Esophagus squamous epithelium (tissue), 5 donors: ENCODE measurements at places on chromosomes 3 and 15.

GRCh38 chr3:42036483-42036823 is 54.7 kb upstream of the TRAK1 start:
- no peak for DNase-seq

- DNase-seq, result no peak
These were observed 284.1 kb upstream of the STT3B start for GRCh38 chr3:31248563-31248992.

DNA sequence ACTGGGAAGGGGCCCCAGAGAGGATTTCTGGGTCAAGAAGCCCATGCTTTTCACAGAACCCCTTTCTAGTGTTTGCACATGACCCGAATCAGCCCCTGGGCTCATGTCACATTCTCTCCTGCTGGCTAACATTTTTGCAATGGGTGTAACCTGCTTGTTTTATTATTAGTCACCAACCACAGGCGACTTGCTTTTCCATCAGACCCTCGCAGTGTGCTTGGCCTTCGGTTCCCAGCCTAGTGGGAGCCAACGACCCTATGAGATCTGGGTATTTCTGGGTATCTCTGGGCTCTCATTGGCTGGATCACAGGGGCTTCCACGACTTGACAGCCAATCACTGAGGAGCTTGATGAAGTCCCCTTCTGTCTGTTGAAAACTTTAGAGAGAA is 11.0 kb upstream of the FBLN2 start:
- DNase-seq, result no peak

DNA sequence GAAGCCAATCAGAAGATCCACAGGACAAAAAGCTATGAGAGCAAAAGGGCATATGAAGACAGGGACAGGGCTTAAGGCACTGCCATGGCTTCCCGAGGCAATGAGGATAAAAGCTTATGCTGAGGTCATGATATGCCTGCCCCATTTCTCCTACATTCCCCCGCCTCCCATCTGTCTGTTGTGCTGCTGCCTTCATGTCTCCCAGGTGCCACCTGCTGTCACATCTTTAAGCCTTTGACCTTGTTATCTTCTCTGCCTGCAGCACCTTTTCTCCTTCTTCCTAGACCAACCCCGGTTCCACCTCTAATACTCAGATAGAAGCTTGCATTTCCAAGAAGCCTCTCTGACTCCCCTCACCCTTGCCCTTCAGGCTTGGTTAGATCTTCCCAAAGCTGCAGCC is 213.8 kb downstream of the ARRDC4 start:
- DNase-seq, result no peak

DNA sequence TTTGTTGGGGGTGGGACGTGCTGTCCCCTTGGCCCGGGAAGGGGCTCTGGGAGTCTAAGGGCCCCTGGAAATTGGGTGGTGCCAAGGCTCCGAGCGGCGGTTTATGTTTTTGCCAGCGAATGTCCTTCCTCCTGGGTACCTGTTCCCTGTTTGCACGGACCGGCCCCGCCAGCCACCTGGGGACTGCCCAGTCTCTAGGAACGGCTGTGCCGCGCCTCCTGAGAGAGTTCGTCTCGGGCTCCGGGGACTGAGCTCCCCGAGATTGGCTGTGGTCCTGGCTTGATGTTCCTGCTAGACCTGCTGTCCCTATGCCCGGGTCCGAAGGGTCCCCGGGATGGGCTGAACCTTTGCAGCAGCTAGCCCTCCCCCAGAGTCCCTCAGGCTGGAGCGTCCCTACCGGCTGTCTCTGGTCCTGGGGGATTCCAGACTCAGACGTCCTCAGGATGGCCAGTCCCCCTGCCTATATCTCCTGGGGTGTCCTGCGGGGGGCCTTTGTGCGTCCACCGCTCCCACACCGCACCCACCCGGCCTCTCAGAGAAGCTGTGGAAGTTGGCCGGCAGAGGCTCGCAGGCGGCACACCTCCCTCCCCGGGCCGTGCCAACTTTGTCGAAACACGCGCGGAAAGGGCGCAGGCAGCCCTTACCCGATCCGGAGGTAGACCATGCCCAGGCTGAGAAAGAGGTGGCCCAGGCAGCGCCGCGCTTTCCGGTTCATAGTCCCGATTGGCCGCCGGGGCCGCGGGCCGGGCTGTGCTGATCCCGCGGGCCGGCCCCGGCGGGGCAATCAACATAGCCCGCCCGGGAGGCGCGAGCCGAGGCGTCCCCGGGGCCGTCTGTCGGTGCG is 547 bp downstream of the WNT7A start:
- no peak for DNase-seq

DNA sequence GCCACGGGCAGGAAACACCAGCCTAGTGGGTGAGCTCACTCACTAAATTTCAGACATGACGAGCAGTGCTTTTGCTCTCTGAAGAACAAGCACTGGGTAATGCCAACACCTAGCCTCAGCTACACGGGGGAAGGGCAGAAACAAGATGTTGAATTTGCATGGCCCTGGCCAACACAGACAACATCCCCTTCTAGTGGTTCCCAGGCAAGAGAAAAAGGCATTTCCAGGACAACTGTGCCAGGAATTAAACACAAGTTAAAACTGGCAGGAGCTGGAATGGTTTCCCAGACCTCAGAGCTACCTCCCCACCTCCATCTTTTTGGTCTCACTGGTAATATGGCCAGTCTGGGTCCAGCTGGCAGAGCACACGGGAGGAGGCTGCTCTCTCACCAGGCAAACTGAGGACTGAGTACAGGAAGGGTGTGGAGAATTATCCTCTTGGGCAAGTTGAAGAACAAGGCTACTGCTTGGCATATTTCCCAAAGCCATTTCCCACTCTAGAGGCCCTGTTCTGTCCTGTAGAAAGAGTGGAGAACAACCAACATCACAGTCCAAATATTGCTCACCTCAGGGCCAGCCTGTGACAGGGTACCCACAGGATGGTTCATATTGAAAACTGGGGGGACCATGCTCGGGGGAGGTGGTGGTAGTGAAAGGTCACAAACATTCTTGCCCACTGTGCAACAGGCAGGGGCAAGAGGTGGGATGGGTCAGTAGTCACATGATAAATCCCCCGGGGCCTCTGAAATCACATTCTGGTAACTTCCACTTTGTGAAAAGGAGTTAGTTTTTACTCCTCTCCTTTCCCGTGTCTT is 26.5 kb downstream of the TSPAN3 start:
- DNase-seq, result no peak

GRCh38 chr3:150142936-150143335 is 172.2 kb upstream of the PFN2 start:
- DNase-seq, result no peak

- no peak for DNase-seq
These were observed 192.2 kb upstream of the THRB start for GRCh38 chr3:24686808-24687207.

DNA sequence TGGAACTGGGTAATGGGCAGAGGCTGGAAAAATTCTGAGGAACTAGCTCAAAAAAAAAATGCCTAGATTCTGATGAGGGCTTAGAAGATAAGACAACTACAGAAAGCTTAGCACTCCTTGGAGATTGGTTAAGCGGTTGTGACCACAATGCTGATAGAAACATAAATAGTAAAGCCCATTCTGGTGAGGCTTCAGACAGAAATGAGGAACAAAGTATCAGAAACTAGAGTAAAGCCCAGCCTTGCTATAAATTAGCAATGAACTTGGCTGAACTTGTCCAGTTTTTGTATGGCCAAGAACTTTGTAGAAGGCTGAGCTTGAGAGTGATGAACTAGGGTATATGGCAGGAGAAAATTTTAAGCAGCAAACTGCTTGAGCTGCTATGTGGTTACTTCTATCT is 25.4 kb downstream of the GOLGB1 start:
- DNase-seq, result no peak

GRCh38 chr3:52028572-52028971 is 27.8 kb downstream of the DUSP7 start:
- DNase-seq, result no peak

DNA sequence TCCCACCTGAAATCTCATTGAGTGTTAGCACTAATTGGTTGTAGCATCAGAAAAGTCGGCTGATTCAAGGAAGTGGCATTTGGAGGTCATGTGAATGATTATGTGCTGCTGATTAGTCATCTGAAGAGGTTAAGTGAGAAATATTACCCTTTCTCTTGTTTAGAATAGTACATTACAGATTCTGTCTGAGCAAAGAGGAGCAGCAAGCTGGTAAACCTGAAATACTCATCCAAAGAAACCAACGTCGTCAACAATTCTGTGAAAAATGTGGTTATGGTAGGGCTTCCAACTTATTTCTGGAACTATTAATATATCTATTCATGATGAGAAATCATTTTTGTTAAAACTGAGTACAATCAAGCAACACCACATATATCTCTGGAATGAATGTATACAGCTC is 1024.9 kb downstream of the TUSC7 start:
- no peak for DNase-seq

DNA sequence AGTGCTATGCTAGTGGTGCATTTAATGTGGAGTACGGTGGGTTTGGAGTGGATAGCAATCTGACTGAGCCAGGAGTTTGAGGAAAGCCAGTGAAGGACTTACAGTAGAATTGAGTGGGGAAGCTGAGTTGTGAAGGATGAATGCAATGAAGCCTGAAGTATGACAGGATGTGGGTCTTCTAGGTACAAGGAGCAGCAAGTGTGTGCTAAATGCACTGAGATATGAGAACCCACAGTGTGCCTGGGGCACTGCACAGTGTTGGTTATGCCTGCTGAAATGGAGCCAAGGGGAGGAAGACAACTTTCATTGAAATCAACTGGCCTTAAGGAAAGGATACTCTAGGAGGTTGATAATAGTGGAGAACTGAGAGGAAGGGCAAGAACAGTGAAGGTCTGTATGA is 105.5 kb upstream of the MRPL3 start:
- no peak for DNase-seq

- DNase-seq, result no peak
These were observed 8.1 kb upstream of the GAP43 start for GRCh38 chr3:115615001-115615814.

- no peak for DNase-seq
These were observed 465.1 kb downstream of the MAGI1 start for GRCh38 chr3:65573548-65574116.

DNA sequence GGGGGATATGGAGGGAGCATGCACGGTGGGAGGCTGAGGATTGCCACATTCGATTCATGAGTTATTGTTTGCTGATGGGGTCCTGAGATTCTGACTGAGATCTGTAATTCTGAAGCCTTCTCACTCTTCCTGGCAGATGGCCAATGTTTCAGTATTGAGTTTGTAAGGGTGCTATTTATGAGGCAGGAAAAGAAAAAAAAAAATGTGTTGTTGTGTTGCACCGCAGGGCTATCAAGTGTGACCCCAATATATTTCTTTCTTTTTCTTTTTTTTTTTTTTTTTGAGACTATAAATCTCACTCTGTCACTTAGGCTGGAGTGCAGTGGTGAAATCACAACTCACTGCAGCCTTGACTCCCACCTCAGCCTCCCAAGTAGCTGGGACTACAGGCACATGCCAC is 3.2 kb upstream of the SENP2 start:
- DNase-seq, result no peak

DNA sequence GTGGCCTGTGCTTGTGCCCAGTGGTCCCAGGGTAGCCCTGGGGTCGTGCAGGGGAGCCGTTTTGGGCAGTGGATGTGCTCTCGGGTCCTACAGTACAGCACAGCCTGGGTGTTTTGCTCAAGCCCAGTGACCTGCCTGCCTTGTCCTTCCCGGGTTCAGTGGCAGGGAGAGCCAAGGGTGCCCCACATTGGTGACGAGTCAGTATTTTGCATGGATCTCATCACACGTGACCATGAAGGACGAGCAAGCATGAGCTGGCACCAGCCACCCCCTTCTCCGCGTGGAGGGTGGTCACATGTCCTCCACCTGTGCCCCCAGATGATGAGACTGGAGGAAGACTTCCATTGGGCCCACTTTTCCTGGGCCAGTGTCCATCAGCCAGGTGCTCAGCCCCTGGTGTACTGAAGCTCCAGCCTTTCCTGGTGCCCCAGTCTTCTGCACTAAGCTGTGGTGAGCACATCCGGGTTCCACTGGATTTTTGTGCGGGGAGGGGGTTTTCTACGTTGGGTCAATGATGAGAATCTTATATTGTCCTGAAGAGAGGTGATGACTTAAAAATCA is 197.5 kb downstream of the UBE3A start:
- no peak for DNase-seq

DNA sequence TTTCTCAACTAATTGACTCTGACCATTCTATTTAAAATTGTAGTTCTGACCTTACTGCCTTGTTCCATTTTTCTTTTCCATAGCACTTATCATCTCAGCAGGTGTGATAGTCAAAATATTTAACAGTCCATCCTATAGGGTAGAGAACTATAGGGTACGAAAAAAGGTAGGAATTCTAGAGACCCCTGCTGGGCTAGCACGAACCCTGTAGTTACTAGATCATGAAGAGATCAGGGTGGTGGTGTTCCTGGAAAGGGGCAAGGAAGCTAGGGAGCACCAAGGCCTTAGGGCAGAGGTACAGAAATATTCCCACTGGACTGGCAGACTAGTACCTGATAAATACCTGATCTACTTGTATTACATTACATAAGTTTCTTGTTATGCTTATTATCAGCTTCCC is 31.9 kb upstream of the XIRP1 start:
- no peak for DNase-seq

GRCh38 chr3:168061332-168061996 is 34.3 kb downstream of the GOLIM4 start:
- DNase-seq, result no peak

DNA sequence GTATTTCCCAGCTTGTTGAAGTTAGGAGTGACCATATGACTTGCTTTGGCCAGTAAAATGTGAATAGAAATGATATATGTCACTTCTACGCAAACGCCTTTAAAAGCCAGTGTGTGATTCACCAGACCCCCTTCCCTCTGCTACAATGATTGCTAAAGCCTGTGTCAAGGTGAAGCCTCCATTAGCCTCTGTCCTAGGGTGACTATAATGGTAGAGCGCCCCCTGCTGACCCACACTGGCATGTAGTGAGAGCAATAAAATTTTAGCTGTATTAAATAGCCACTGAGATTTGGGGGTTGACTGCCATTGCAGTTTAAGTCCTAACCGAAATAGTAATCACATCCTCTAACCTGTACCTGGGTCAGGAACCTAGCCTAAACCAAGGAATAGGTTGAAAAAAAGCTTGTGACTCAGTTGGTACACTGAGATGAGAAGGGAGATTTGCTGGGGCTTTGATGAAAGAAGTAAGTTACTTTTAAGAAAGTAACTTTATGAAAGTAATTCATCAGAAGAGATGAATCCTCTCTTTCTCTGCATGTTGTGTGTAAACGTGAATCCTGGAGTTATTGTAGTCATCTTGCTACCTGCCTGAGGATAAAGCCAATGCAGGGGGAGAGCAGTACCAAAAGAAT is 52.6 kb downstream of the GTF2E1 start:
- DNase-seq, result peak; percentile 6

DNA sequence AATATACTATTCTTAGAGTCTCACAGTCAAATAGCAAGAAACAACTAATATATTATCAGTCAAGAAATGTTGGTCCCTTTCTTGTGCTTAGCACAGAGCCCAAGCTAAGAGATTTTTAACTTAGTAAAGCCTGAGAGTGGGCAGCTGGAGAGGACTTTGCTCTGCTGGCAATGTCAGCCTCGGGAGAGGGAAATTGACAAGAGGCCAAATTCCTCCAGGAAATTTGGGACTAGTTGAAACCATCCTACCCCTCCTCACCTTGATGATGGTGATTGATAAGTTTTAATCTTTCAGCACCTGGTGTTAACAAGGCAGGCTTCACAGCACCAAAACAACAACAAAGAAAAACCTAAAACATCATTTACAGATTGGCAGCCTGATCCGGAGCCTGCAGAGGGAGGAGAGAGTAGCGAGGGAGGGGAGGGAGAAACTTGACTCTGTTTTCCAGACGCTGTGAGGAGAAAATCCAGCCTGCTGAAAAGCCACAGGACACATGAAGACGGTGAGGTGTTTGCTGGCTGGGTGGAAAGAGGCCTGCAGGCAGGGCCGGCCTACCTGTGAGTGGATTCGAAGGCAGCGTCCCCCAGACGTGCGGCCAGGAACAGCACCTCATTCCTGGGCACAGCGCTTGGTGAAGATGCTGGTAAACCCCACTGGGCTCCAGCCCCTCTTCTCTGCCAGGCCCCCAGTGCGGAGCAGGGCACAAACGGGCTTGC is 150.9 kb downstream of the LRRC28 start:
- no peak for DNase-seq
